Type B pancreatic cell (in vitro differentiated cells): ENCODE measurements at places on chromosomes 3 and 15. TPM values are rescaled to one million over a fixed set of nuclear protein-coding genes. Genes with fewer than 3 reads are reported as not detected.

Gene TMCO5A
- total RNA-seq: not detected in 2 replicates

Gene KCNMB3
- total RNA-seq: 2.0 and 2.4 TPM in 2 replicates

Gene EOGT
- total RNA-seq: 4.5 and 8.4 TPM in 2 replicates

Gene SLCO2A1
- total RNA-seq: 3.4 and 3.8 TPM in 2 replicates

Gene ENTPD3
- 2.5 and 2.7 TPM in 2 replicates for total RNA-seq

Gene CMTM7
- total RNA-seq: 8.2 and 20.4 TPM in 2 replicates

Gene ALPK3
- 9.6 and 10.8 TPM in 2 replicates for total RNA-seq

Gene AGBL1
- 0.07 TPM in 1 of 2 replicates, not detected in the other for total RNA-seq

Gene CCDC33
- total RNA-seq: 2.2 and 5.0 TPM in 2 replicates

Gene EFCC1
- total RNA-seq: 0.29 and 2.2 TPM in 2 replicates

DNA sequence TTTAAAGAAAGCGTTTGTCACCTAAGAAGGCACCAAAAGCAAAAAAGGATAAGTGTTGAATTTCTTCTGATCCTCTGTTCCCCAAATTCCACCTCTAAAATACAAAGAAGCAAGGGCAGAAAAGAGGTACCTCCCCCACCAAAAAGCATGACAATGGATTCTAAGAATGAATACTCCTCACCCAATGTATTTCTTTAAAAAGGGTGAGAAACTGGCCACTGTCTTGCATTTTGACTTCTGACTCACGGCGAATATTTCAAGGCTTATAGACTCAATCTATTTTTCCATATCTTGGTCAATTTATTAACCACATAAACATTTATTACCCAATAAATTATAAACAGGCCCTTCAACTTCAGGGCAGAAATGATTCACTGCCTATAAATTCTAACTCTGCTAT, 131.1 kb downstream of the NR1I2 start:
- H3K27ac ChIP-seq: no peak overlapping the region
- H3K27me3 ChIP-seq: no peaks in the 10 kb centered on the region
- no peak overlapping the region for H3K4me3 ChIP-seq

DNA sequence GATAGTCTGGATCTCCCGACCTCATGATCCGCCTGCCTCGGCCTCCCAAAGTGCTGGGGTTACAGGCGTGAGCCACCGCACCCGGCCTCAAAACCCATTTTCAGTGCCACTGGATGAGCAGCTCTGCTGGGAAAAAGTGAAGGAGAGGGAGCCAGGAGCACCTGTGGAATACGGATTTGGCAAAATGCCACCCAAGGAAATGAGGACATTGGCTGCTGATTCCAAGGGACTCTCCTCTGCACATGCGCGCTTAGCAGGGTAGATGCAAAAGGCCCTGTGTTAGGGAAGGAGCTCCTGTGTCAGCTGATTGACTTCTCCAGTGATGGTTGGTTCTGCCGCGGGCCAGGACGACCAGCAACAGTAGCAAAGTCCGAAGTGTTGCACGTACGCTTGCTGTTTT, 43.4 kb upstream of the IGF1R start:
- H3K36me3 ChIP-seq: no peaks in the 10 kb centered on the region
- peak; percentile 39 for DNase-seq
- H3K4me1 ChIP-seq: peaks cover 8% of the 10 kb centered on the region
- peaks cover 4% of the 10 kb centered on the region for H3K27me3 ChIP-seq

DNA sequence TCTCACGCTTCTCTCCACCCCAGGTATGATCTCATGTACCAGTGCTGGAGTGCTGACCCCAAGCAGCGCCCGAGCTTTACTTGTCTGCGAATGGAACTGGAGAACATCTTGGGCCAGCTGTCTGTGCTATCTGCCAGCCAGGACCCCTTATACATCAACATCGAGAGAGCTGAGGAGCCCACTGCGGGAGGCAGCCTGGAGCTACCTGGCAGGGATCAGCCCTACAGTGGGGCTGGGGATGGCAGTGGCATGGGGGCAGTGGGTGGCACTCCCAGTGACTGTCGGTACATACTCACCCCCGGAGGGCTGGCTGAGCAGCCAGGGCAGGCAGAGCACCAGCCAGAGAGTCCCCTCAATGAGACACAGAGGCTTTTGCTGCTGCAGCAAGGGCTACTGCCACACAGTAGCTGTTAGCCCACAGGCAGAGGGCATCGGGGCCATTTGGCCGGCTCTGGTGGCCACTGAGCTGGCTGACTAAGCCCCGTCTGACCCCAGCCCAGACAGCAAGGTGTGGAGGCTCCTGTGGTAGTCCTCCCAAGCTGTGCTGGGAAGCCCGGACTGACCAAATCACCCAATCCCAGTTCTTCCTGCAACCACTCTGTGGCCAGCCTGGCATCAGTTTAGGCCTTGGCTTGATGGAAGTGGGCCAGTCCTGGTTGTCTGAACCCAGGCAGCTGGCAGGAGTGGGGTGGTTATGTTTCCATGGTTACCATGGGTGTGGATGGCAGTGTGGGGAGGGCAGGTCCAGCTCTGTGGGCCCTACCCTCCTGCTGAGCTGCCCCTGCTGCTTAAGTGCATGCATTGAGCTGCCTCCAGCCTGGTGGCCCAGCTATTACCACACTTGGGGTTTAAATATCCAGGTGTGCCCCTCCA, 19.1 kb downstream of the TYRO3 start:
- no peak overlapping the region for H3K27ac ChIP-seq
- H3K4me3 ChIP-seq: no peak overlapping the region
- DNase-seq: no peak
- H3K27me3 ChIP-seq: no peaks in the 10 kb centered on the region
- peaks cover 5% of the 10 kb centered on the region for H3K4me1 ChIP-seq
- H3K36me3 ChIP-seq: peaks cover 7% of the 10 kb centered on the region

DNA sequence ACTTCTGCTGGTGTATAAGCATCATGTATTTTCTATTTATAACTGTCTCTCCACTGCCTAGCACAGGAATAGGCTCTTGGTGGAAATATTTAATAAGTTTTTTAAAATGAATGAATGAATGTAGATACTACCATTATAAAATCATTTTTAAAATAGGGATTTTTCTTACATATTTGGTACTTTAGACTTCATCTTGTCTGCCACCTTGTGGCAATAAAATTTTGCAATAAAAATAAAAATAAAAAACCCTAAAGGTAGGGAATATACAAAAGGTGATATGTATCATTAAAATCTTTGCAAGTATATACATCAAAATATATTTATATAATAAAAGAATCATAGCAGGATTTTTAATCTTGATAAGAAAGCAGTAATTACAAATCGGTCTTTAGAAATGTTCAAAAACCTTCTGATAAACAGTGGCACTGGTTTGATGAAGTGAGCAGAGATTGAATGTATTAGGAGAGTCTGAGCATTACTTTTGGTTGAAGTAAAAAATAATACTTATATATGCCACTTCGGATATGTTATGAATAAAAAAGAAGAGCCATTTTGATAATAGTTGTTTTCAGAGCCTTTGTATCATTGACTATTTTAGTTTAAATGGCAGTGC, 95.2 kb downstream of the SPATA16 start:
- DNase-seq: no peak
- no peaks in the 10 kb centered on the region for H3K4me1 ChIP-seq
- no peak overlapping the region for H3K27ac ChIP-seq
- H3K36me3 ChIP-seq: no peaks in the 10 kb centered on the region
- H3K4me3 ChIP-seq: no peak overlapping the region
- H3K27me3 ChIP-seq: no peaks in the 10 kb centered on the region

DNA sequence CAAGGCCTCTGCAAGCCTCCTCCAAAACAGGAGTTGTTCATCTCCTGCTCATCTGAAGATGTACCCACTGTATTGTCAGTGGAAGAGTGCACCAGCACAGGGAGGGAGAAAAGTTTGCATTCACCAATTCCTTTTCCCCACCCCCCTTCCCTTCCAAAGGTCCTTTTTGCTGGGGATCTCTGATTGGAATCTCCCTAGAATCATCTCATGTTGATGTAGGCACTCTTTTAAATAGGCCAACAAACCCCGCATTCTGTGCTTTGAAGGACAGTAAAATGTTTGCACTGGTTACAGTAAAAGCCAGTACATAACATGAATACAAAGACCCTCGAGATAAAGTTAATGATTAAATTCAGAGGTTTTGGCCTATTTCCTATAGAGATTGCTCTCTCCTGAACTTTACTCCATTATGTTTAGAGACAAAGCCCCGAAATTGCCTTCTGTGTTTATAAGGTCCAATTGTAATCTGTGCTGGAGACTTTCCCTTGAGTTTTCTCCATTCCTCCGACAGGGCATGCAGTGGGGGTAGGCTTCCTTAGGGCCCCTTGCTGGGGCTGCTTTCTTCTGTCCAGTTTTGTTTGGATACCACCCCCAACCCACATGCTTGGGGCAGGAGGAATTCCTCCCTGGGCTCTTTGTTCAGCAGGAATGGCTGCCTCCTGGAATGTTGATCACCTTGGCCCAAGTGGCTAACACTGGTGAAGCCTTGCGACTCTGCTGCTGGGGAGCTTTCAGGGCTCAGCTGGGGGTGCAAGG, 22.5 kb downstream of the TRIM71 start:
- H3K36me3 ChIP-seq: no peaks in the 10 kb centered on the region
- peaks cover 65% of the 10 kb centered on the region for H3K4me1 ChIP-seq
- H3K27ac ChIP-seq: peak overlapping the region; percentile 78

DNA sequence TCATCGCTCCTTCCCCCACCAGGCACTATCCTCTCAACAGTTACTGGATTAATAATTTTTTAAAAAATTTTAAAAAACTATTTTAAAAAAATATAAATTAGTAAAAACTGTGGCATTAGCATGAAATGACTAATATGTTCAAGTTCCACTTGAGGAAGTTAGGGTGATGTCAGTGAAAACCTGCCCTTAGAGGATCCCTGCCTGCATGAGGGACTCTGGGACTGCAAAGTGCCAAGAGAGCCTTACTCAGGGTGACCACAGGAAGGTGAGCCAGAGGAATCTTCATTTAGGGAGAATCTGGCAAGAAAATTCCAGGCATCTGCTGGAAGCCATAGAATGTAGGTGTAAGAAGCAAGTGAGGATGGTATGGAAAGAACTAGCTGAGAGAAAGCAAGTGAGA, 157.7 kb upstream of the BCL6 start:
- DNase-seq: no peak
- H3K4me3 ChIP-seq: no peak overlapping the region
- H3K27me3 ChIP-seq: no peaks in the 10 kb centered on the region
- no peaks in the 10 kb centered on the region for H3K36me3 ChIP-seq
- H3K4me1 ChIP-seq: no peaks in the 10 kb centered on the region
- H3K27ac ChIP-seq: no peak overlapping the region

DNA sequence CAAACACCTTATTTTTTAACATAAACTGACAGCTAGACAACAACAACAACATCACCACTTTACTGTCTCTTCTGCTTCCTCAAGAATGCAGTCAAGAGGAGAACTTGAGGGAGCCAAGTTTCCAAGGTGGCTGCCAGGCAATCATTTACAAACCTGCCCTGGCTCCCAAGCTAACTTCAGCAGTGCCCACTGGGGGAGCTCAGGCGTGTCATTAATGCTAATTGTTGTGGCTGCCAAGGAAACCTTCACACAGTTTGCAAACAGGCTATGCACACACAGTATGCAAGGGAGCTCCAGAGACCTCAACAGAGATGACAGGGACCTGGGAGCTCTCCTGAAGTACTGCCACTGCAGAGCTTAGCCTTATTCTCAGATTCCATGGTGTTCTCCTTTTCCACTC, 2.1 kb downstream of the DZIP1L start:
- peaks cover 3% of the 10 kb centered on the region for H3K36me3 ChIP-seq
- DNase-seq: no peak
- peaks cover 13% of the 10 kb centered on the region for H3K4me1 ChIP-seq
- H3K4me3 ChIP-seq: peak overlapping the region; percentile 75
- peaks cover 16% of the 10 kb centered on the region for H3K27me3 ChIP-seq

- no peak overlapping the region for H3K27ac ChIP-seq
- H3K27me3 ChIP-seq: no peaks in the 10 kb centered on the region
- no peaks in the 10 kb centered on the region for H3K36me3 ChIP-seq
- H3K4me1 ChIP-seq: no peaks in the 10 kb centered on the region
Measured at GRCh38 chr3:132966374-132966773, 71.8 kb upstream of the TMEM108 start.

GRCh38 chr3:195876297-195877064, 31.9 kb downstream of the TNK2 start:
- DNase-seq: no peak
- H3K4me1 ChIP-seq: no peaks in the 10 kb centered on the region
- H3K4me3 ChIP-seq: no peak overlapping the region
- H3K27me3 ChIP-seq: no peaks in the 10 kb centered on the region
- H3K27ac ChIP-seq: no peak overlapping the region
- H3K36me3 ChIP-seq: no peaks in the 10 kb centered on the region

DNA sequence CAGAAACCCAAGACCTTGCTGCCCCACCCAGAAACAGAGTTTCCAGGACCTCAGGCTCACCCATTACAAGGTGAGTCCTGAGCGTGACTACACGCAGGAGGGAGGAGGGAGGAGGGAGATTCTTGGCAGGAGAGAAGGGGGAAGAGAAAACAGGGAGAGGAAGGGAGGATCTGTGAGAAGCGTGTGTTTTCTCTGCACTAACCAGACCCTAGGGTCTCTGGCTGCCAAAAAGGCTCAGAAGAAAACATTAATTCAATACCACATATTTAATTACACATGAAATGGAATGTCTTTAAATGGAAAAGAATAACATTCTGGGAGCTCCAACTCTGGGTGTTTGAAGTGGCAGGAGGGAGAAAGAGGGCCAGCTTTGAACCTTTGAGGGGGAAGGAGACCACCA, 309.0 kb downstream of the NTRK3 start:
- no peak overlapping the region for H3K4me3 ChIP-seq
- no peak for DNase-seq
- H3K4me1 ChIP-seq: no peaks in the 10 kb centered on the region
- H3K27me3 ChIP-seq: peaks cover 28% of the 10 kb centered on the region

- peak within 1 kb of the TSS; percentile 88 for H3K4me3 ChIP-seq
- peaks cover 15% of the 10 kb centered on the region for H3K27me3 ChIP-seq
- no peak within 1 kb of the TSS for H3K27ac ChIP-seq
- DNase-seq: no peak
Measured at GRCh38 chr15:28885630-28886430, at the start of gene APBA2. APBA2 (plus strand) TSS chr15:28885974; CDS start chr15:29053885, 167,911 bp downstream.

DNA sequence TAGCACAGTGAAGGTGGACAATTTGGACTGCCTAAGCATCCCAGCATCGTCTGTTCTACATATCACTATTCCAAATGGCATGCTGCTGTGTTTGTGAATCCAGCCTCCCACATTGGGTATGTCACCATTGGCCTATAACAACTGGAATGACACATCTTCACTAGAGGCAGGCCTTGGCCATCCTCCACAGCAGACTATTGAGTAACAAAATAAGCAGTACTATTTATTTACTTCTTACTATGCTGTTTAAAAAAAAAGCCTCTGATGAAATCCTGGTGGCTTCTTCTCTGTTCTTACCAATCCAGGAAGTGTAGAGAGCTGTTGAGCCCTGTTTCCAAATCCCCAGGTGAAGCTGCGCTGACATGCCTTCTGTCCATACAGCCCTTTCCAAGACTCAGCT, 30.6 kb upstream of the CERS3 start:
- no peaks in the 10 kb centered on the region for H3K27me3 ChIP-seq
- H3K27ac ChIP-seq: no peak overlapping the region
- no peak overlapping the region for H3K4me3 ChIP-seq
- H3K36me3 ChIP-seq: peaks cover 7% of the 10 kb centered on the region

GRCh38 chr3:10333349-10333650, 12.4 kb upstream of the SEC13 start:
- H3K4me3 ChIP-seq: no peak overlapping the region
- H3K4me1 ChIP-seq: no peaks in the 10 kb centered on the region
- no peak overlapping the region for H3K27ac ChIP-seq
- H3K27me3 ChIP-seq: peaks cover 64% of the 10 kb centered on the region

- peaks cover 6% of the 10 kb centered on the region for H3K36me3 ChIP-seq
- no peaks in the 10 kb centered on the region for H3K27me3 ChIP-seq
- H3K4me1 ChIP-seq: peaks cover 42% of the 10 kb centered on the region
- peak overlapping the region; percentile 81 for H3K27ac ChIP-seq
Measured at GRCh38 chr15:66778314-66778665, 76.3 kb downstream of the SMAD6 start.
